MCF 10A (cell line): ENCODE measurements at places on chromosomes 1 and 21. TPM values are rescaled to one million over a fixed set of nuclear protein-coding genes. Genes with fewer than 3 reads are reported as not detected.

The ILDR2 gene
- total RNA-seq, result 0.42 TPM in 2 replicates

The F5 gene
- total RNA-seq, result 0.09 TPM in 1 of 2 replicates, not detected in the other

The KRTAP10-7 gene
- not detected in 2 replicates for total RNA-seq

DNA sequence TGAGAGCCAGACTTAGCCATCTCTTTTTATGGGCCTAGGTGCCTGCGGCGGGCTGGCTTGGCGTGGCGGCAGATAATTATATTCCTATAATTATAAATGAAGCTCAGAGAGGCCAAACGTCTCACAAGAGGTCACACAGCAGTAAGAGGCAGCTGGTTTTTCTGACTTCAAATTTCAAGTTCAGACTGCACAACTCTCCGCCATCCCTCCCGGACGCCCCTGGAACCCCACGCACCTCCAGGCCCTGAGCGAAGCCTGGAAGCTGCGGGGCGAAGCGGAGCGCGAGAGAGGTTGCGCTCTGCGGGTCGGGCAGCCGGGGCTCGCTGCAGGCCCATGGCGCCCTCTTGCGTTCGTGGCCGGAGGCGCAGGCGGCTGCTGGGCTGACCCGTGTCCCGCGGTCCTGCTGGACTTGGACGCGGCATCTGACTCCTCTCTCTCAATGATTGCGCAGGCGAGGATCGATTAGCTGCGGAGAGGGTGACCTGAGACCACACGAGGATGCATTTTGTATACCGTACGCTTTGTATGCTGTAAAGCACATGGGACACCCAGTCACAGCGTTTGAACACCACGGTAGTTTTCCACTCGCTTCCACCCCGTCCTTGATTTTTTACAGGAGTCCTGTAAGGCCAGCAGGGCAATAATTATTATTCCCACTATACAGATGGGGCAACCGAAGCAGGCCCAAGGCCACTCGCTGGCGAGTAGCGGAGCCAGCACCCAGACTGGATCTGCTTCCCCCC is 272.7 kb downstream of the FOXD2 start:
- H3K27ac ChIP-seq, result no peak overlapping the region
- no peak overlapping the region for H3K4me3 ChIP-seq
- H3K4me1 ChIP-seq, result no peaks in the 10 kb centered on the region
- H3K27me3 ChIP-seq, result peaks cover 54% of the 10 kb centered on the region

DNA sequence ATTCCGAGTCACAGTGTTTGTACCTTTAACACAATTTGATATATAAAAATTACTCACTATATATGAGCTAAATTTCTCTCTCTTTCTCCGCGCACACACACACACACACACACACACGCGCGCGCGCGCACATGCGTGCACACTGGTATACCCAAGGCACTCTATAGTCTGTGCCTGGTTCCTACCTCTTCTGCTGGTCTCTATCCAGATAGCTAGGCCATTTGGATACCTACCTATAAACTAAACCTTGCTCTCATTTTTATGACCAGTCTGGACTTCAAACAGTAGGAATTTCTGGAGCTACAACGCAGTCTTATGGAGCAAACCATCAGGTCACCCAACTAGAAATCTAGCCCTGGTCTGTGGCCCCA is 97.1 kb upstream of the MAGI3 start:
- no peak overlapping the region for H3K27ac ChIP-seq
- H3K36me3 ChIP-seq, result no peaks in the 10 kb centered on the region
- H3K27me3 ChIP-seq, result no peaks in the 10 kb centered on the region

GRCh38 chr1:14602136-14602535 is 3.7 kb downstream of the KAZN start:
- no peak overlapping the region for H3K27ac ChIP-seq
- no peaks in the 10 kb centered on the region for H3K4me1 ChIP-seq
- H3K4me3 ChIP-seq, result no peak overlapping the region
